ENCODE measurements at places on chromosomes 5 and 9.

GRCh38 chr9:88724331-88724730, 189.4 kb downstream of the NXNL2 start:
- no peak for DNase-seq

GRCh38 chr9:87118594-87118993, 171.3 kb upstream of the GAS1 start:
- DNase-seq, result peak; percentile 47

DNA sequence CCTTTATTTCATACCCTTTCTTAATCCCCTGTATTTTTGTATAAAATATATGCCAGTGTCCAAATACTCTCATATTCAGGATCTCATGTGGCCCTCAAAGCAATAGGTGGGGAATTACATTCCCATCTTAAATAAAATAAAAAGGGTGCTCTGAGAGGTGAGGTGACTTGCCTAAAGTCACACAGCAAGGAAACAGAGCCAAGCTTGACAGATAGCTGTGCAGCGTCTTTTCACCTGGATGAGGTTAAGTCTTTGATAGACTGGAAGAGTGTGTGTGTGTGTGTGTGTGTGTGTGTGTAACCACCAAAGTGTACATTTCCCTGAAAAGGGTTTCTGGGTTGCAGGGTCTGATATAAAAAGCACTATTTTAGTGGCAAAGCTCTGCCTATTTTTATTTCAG, 12.4 kb downstream of the MSX2 start:
- no peak for DNase-seq

DNA sequence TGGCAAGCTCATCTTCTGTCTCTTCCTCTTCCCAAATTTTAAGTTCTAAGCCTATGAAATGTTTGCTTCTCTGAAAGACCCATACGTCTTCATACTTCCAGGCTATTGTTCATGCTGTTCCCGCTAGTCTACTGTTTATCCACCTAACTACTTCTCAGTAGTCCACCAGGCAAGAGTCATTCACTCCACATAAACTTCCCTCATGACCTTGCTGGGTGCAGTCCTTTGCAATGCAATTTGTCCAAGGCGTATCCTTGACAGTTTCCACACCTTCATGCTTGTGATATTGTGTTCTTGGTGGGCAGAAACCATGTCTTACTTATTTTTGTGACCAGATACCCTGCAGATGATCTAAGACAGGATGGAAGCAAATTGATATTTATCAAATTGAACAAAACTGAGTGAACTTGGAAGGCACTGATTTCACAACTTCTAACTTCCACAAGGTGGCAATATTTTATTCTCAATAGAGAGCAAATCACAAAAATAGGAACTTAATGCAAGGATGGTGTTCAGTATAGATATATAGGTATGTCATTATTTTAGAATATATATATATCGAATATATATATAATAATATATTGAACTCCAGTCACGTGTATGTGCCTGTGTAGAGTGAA, 30.3 kb downstream of the TYRP1 start:
- peak; percentile 58 for DNase-seq

GRCh38 chr5:132202711-132203463, 24.8 kb downstream of the P4HA2 start:
- no peak for DNase-seq

- DNase-seq, result no peak
Measured at GRCh38 chr5:124210111-124210910, 536.1 kb downstream of the ZNF608 start.

DNA sequence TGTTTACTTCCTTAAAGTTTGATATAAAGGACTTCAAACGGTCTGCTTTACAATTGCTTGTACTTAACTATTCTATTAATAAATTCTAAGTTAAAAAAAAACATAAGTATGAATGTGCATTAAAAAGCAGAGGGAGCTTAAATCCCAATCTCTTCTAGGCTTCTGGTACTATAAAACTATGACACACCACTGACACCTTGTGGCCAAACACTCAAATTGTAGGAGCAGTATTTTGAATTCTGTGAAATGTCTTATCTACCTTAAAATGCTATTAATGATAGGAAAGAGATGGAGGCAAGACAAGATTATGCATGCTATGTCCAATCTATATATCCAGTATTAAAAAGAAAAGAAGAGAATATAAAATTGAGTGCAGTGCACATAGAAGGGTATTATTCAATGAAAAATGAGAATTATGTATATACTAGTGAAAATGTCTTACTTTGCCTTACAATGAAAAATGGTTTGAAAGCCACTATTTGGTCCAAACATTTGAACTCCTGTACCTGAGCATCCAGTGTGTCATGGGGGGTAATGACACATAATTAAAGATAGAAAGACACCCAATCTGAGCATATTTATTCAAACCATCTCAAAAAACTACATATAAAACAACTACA, 87.6 kb downstream of the ERP44 start:
- peak; percentile 79 for DNase-seq

GRCh38 chr5:160679567-160680309, 172.3 kb downstream of the ATP10B start:
- DNase-seq, result no peak

DNA sequence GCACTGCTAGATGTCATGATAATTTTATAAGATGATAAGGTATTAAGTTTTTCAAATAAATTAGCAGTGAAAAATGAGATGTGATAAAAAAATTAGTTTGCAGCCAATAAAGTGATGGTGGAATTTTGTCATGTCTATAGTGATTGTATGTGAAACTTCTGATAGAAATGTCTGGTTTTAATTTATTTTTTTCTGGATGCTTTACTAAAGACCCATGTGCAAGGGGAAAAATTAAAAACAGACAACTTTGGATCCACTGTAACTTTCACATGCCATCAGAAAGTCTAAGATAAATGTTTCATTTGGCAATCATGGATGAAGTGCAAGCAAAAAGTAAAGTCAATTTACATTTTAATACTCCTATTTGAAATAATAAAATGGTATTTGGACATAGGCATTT, 4.4 kb upstream of the NDUFS4 start:
- no peak for DNase-seq

GRCh38 chr9:126777733-126778132, 27.1 kb upstream of the ZBTB43 start:
- DNase-seq, result no peak

- no peak for DNase-seq
Measured at GRCh38 chr9:75894566-75894965, 4.1 kb downstream of the PCSK5 start.

GRCh38 chr5:34439601-34440000, 216.5 kb upstream of the RAI14 start:
- DNase-seq, result no peak

- peak; percentile 80 for DNase-seq
Measured at GRCh38 chr9:97632248-97632984, 752 bp downstream of the TSTD2 start.

DNA sequence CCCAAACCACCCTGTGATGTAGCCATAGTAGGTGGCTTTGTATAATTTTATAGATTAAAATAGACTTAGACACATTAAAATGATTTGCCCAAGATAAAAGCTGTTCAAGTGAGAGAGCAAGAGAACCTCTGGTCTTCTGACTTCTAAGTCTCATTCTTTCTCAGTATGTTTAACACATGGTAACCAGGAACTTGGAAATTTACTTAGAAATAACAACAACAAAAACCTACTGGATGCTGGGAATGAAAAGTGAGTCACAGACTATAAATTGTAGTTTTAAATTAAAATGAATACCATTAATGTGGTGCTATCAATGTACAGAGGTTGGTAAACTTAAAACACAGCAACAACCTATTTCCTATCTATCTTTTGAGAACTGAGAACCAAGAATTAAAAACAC, 30.4 kb downstream of the HMGCR start:
- peak; percentile 65 for DNase-seq

GRCh38 chr9:136659861-136660784, 2.6 kb upstream of the EGFL7 start:
- DNase-seq, result no peak

GRCh38 chr5:173753307-173754168, 134.6 kb upstream of the CPEB4 start:
- DNase-seq, result peak; percentile 15

- DNase-seq, result no peak
Measured at GRCh38 chr5:67747096-67747495, 468.5 kb upstream of the PIK3R1 start.

DNA sequence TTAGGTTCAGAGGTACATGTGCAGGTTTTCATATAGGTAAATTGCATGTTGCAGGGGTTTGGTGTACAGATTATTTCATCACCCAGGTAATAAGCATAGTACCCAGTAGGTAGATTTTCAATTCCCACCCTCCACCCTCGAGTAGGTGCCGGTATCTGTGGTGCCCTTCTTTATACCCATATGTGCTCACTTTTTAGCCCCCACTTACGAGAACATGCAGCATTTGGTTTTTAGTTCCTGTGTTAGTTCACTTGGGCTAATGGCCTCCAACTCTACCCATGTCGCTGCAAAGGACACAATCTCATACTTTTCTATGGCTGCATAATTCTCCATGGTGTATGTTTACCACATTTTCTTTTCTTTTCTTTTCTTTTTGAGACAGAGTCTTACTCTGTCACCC, 21.2 kb downstream of the ITK start:
- DNase-seq, result no peak

DNA sequence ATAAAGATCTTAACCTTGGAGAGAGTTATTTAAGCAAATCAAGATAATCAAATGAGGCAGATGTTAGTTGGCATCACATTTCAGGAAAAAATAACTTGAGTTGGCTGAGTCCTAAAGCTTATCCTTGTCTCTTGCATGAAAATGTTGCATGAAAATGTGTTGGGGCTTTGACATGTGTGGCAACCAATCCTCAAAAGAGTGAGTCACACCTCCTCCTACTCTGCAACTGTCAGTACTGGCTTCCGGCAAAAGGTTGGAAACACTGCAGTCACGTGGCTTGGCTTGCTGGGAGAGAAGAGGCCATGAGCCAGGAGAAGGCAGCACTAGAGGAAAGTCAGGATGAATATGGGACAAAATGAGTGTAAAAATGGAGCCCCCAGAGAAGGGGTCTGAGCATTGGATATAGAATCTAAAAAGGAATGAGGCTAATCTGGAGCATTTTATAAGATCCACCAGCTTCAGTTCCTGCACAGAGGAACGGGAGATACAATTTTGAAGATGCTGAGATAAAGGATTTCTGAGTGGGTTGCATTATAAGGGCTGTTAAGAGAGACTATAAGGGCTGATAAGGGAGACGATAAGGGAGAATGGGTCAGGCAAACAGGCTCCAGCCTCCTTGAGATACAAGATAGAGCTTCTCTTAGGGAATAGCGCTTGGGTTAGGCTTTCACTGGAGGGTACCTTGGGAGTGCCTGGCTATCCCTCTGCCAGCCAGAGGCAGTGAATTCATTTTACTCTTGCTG, 43.1 kb downstream of the SPATA31D1 start:
- DNase-seq, result peak; percentile 91

DNA sequence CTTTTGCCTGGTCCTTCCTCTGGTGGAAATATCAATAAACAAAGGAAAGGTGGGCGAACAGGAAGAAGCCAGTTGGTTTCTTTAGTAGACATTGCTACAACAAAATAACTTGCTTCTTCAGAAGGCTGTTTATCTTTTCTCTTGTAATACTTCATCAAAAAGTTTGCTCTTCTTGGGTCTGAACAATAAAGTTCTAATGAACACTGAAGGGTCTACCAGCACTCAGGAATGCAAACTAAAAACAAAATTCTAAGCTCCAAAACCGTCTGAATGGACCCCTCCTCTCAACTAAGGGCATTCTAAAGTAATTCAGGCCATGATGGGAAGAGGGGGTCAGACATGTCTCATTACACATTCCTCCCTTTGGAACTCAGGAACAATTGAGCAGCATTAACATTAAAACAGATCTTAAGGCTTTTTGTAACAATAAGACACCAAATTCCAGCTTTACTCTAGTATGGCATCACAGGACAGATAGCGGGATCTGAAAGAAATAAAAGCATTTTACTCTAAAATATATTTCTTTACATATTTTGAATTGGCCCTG, 2.3 kb downstream of the TBCA start:
- DNase-seq, result no peak

- DNase-seq, result no peak
Measured at GRCh38 chr9:16637911-16638310, 232.6 kb downstream of the BNC2 start.

DNA sequence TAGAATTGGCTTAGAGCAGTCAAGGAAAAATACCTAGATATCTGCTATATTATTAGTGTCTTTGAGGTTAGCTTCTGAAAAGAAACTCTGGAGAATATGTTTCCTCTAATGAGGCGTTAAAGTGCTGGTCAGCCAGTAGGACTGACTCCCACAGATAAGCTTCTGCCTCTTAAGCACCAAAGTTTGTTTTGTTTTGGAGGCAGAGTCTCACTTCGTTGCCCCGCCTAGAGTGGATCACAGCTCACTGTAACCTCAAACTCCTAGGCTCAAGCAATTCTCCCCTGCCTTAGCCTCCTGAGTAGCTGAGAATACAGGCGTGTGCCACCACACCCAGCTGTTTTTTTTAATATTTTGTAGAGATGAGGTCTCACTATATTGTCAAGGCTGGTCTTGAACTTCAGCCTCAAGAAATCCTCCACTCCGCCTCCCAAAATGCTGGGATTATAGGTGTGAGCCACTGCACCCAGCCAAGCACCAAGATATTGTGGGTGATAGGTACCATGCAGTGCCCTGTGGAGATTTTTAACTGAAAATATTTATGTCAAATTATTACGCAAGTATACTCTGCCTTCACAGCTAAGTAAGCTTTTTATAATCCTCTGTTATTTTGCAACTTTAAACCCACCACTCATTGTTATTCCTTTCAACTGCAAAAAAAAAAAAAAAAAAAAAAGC, 24.7 kb upstream of the TMEM171 start:
- DNase-seq, result no peak

DNA sequence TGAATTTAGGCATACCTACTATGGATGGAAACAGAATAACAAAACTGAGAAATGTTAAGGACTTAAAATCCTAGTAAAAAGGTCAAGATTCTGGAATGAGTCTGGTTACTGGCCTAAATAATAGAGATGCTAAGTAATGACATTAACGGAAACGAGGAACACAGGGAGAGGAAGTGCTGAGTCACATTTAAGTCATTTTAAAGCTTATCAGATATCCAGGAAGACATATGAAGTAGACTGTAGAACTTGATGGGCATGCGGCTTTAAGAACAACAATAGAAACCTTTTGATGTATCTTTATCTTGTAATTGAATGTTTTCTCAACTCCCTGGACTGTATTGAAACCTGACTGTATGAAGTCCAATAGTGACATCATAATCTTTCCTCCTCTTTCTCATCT, 1251.4 kb upstream of the CDH6 start:
- no peak for DNase-seq

GRCh38 chr5:153153086-153153485, 337.4 kb upstream of the GRIA1 start:
- DNase-seq, result peak; percentile 84

GRCh38 chr9:34995670-34996060, 6.1 kb downstream of the DNAJB5 start:
- DNase-seq, result peak; percentile 59

DNA sequence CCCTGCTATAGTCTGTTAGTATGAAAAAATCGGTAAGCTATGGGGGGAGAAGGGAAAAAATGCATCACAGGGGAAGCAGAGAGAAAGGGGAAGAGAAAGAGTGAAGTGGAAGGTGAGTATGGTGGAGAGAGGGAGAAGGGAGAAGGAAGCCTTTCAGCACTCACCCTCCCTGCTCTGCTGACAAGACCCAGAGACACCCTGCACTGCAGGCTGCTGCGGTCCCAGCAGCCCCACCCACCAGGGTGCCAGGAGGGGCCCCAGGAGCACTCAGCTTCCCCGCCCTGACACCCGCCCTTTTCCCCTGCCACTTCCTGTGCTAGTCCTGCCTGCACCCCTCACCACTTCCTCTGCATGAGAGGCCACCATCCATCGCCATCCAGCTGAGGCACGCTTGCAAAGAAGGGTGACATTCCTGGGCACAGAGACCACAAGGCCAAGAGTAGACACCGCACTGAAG, 12.7 kb downstream of the STK10 start:
- DNase-seq, result no peak

Data from fibroblast of mammary gland (primary cell).